ENCODE measurements at places on chromosomes 13 and 19.

DNA sequence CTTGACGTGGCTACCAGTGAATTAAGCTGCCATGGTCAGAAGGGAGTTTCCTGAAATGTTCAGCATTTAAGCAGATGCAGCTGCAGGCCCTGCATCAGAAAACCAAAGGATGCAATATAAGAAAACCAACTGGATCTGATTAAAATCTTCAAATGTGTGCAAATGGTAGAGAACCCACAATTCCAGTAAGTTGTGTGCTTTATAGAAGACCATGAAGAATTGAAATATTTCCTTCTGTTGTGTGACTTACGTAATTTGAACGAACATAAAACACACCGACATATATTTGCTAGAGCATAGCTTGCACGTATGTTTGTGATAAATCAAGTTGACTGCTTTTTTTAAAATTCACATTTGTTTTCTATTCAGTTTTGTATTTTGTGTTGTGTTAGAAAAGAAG lies 191.4 kb downstream of the COL4A1 start:
- no peak for DNase-seq

DNA sequence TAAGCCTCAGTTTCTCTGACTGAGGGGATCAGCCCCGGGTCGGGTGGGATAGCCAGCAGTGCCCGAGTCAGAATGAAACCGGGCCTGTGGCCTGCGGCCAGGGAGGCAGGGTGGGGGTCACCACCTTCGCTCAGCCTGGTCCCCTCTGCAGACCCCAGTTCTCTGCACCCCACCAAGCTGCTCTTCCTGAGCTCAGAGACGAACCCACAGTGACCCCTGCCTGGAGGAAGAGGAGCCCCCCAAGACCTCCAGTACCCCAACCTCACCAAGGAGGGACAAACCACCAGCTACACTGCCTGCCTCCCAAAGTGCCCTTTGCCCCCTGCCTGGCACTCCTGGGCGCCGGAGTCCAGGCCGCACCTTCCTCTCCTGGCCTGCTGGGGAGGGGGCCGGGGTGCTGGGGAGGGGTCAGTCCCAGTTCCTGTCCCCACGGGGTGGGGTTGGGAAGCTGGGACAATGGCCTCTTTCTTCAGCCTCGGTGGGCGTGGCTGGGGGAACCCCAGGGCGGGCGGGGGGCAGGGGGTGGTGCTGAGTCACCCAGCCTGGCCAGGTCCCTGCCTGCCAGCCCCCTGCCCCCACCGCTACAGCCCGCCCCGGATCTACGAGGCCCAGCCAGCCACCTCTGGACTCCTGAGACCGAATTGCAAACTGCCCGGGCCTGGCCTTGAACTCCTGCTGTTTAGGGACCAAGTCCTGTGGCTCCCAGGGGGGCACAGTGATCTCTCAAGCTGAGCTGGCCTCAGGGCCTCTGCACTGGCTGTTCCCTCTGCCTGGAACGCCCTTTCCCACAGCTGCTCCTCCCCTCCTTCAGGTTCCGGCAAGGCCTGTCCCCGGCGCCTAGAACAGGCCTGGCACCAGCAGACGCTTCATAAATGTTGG lies 14.3 kb downstream of the ZBTB7A start:
- DNase-seq: no peak

- no peak for DNase-seq
Measured at GRCh38 chr19:55491546-55492360, 3.5 kb downstream of the SSC5D start.

DNA sequence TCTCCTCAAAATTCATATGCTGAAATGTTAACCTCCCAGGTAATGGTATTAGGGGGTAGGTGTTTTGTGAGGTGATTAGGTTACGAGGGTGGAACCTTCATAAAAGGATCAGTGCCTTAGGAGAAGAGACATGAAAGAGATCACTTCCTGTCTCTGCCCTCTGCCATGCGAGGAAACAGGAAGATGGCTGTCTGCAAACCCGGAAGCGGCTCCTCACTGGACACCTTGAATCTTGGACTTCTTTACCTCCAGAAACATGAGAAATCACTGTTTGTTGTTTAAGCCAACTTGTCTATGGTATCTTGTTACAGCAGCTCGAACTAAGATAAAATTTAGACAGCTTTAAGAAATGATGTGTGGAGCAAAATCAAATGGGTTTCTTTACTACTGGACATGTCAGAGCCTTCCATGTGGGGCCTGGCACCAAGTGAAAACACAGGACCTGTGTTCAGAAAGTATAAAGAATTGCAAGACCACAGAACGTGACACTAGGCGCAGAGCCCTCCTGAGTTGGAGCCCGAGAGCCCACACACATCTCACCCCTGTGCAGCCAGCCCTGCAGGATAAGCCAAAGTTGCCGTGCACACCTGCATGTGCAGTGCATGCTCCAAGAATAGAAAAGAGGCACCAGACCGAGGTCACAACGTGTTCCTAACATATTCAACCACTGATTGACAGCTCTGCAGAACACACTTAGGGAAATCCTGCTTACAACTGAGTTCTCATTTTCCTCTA lies 112.5 kb upstream of the UQCRFS1 start:
- DNase-seq: no peak

DNA sequence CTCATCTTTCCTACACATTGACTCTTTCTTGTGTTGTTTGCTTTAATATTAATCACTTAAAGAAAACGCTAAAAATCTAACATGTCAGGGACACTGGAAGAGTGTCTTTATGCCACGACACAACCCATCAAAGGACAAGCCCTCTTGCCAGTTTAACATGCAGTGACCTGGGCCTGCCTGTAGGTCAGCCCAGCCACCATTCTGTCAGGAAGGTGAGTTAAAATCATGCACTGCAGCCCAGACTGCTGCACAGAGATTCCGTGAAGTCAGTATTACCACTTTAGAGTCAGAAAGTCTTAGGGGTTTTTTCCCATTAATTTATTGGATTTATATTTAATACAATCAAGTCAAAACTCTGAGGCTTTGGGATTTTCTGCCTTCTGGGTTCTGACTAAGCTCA lies 58.0 kb downstream of the TNFRSF19 start:
- no peak for DNase-seq

DNA sequence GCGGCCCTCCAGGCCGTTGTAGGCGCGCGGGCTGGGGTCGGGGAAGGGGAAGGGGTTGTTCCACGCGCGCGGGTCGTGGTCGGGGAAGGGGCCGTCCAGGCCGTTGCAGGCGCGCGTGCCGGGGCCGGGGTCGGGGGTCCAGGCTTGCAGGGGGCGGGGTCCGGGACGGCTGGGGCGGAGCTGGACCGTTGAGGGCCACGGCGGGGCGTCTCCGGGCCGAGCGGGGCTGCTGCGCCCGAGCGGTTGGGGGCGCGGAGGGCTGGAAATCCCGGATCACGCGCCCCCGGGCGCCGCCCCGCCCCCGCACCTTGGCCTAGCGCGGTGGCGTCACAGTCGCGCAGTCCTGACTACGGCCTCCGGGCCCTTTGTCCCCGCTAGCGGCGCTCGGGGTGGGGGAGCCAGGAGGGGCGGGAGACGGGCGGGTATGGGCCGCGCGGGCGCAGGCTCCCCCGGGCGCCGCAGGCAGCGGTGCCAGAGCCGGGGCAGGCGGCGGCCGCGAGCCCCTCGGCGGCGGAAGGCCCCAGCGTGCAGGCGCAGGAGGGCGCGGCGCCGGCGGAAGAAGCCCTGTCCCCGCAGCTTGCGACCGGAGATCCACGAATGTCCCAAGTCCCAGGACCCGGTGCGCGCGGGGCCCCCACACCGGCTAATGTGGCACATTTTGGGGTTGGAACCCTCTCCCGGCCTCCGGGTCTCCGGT lies 665 bp downstream of the GPX4 start:
- DNase-seq: no peak

DNA sequence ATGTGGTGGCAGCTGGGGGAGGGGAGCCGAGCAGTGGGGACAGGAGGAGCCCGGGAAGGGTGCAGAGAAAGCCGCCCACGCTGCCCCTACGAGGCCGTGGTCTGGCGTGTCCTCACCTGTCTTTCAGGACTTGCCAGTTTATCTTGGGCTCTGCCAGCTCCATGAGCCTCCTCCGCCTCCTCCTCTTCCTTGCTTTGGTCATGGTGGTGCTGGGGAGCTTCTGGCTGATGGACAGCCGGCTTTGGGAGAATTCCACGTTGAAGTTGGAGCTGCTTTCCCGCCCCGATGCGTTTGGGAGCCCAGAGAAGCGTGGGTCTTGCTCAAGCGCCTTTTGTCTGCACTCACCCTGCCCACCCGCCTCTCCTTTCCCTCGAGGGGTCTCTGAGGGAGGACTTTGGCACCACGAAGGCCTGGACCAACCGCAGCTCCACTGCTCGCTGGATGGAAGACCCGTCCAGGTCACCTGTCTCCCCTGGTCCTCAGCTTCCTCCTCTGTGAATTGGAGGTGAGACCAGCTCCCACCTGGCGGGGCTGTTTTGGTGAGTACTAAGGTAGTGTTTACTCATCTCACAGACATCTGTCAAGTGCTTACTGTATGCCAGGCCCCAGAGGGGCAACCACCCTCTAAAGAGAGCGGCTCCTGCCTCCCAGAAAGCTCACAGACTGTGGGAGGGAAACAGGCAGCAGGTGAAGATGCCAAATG lies 29.7 kb upstream of the MIER2 start:
- no peak for DNase-seq

DNA sequence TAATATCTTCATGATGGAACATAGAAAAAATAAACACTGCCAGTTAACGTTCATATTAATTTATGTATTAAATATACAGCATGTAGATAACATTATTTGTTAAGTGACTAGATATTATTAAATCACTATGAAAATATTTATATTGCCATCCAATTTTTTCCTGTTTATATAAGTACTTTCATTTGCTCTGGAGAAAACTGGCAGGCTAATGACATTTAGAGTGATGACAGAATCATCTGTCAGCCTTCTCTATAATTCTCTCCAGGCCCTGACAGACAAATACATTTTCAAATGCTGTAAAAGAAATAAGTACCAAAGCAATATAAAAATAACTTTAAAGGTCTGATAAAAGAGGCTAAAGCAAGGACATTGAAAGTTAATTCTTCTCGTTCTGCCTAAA lies 2556.7 kb upstream of the PCDH20 start:
- DNase-seq: no peak

DNA sequence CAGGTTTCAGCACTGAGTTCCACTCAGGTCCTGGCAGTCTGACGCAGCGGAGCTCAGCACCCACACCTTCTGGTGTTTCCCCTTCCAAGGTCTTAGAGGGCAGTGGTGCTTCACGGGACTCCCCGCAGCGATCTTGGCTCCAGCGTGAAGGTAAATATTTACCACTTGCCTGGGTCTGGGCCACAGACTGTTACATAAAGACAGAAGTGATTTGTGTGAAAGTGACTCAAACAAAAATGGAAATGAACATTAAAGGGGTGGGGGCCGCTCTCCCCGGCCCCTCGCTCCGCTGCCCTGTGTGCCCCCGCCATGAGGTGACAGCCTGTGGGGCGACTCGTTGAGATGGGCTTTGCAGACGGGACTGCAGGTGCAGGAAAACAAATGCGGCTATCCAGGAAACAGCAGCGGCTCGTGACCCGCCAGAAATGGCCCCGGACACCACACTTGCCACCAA lies 55.0 kb downstream of the GGACT start:
- DNase-seq: no peak

GRCh38 chr19:43572171-43572588 lies 3.1 kb downstream of the XRCC1 start:
- no peak for DNase-seq

DNA sequence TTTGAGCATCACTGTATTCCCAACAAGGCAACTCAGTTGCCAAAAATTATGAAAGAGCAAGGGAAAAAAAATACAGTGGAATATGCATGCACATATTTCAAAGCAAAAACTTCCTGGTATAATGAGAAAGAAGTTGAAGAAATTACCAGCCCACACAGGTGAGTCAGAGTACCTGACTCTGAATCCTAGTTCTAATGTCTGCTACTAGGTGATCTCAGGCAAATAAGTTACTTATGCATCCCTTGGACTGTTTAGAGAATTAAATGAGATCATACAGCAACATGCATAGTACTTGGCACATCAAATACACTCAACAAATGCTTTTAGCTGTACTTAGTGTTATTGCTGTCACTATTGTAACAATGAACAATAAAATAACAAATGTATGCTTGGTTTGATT lies 144.9 kb downstream of the MIPEP start:
- no peak for DNase-seq

DNA sequence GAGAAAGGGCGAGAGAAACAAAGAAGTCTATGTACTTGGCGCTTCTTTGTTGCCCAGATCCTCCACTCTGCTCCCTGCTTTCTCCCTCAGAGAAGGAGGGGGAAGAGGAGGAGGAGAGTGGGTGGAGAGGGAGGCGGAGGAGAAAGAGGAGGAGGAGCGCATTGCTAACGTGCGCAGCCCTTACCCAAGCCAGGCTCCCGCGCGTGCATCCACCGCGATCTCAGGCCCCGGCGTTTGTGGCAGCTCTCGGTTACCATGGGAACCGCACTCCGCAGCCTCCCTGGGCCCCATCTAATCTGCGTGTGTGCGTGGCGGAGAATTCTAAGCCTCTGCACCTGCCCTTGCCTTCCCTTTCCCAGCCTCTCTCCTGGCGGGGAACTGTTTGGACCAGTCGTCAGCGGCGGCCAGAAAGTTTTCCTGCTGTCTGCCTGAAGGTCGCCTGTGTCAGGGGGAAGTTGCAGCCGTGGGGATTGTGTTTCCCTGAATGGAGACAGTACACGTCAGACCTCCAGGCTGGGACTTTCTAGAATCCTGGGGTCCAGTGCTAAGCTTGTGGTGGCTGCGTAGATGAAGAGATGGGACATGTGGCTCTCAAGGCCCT lies at the start of gene ERICH6B:
Gene ERICH6B, minus strand, starts transcription at position 239 of the 601 bp plus-strand sequence. CDS start 18,734 bp downstream, outside the sequence.
- no peak for DNase-seq

DNA sequence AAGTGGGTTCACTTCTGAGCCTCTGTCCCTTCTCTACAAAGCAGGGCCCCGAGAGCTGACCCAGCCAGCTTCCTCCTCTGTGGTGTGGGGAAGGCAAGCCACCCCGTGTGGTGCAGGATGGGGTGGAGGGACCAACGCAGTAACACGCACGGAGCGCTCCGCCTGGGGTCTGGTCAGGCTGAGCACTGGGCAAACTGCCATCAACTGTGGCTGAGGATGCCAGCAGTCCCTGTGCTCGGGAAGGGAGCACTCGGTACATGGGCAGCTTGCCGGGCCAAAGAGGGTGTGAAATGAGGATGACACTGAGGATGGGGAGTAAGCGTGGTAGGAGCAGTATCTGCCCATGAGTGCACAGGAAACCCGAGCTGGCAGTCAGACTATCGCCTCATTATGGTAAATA lies 7.6 kb upstream of the GMIP start:
- DNase-seq: no peak

DNA sequence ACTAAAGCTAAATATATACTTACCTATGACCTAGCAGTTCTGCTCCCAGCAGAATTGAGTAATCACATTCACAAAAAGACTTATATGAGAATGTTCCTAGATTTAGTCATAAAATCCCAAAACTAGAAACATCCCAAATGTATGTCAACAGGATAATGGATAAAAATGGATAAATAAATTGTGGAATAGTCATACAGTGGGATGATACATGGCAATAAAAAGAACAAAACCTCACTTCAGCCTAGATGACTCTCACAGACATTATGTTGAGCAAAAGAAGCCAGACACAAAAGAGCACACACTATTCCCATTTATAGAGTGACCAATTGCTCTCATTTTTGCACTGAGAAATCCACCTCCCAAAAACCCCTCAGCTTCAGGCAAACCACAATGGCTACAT lies 352.4 kb upstream of the HTR2A start:
- DNase-seq: no peak

All from cortex of kidney (tissue), 1 donor.